GM12878 (cell line): ENCODE measurements at places on chromosomes 2 and 18.

DNA sequence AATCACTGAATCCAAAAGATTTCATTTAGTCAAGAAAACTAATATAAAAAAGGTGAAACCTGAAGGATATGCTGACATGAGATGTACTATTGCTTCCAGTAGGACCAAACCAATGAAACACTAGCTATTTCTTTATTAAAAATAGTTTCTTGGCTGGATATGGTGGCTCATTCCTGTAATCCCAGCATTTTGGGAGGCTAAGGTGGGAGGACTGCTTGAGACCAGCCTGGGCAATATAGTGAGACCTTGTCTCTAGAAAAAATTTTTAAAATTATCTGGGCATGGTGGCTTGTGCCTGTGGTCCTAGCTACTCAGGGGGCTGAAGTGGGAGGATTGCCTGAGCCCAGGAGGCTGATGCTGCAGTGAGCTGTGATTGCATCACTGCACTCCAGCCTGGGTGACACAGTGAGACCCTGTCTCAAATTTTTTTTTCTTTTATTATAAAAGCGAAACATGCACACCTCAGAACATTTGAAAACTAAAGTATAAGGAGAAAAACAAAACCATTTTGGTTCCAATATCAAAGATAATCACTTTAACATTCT lies 266.2 kb downstream of the TGIF1 start:
- no peak for DNase-seq

DNA sequence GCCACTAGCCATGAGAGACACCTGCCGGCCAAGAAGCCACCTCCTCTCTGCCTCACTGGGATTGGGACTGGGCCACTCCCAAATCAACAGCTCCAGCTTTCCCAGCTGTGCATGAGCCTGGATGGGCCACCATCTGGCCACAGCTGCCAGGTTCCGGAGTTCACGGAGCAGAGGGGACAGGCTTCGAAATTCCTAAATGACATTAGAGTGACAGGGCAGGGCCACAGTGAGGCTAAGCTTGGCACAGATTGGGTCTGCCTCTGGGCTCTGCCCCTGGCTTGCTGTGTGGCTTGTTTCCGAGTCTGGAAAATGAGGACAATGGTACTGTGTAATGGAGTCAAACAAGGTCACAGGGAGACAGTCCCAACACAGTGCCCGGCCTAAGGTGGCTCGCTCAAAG lies 6.5 kb downstream of the DIPK1C start:
- DNase-seq, result no peak

DNA sequence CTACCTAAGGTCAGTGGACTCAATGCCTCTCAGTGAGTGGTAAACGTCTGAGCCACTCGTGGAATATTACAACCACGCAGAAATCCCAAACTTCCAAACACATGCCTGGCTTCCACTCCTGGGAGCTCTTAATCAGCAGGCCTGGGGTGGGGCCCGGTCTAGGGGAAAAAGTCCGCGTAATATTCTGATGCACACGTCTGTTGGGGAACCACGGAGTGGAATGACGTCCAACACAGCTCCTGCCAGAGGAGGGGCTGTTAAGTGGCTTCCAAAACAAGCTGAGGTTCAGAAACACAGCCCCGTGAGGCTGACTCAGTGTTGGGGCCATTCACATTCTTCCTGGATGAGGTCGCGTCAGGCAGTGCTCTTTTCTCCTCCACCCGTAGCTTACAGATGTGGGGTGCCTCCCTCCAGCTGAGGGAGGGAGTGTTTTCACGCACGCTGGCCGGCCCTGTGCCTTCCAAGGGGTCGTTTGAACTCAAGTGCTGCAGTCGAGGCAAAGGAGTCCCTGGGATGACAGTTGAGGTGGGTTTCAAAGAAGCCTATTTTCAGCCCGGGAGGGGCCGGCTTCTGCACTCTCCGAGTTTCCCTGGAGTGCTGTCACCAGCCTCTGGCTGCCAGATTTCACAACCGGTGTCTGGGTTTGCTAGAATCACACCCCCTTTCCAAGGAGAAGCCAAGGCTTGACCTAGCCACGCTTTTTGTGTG lies 73.1 kb downstream of the ACKR3 start:
- DNase-seq, result no peak

- DNase-seq, result no peak
These were observed 1.3 kb downstream of the SFTPB start for GRCh38 chr2:85666435-85667316.

GRCh38 chr18:48590678-48591077 lies 51.8 kb downstream of the CTIF start:
- DNase-seq, result no peak
